ENCODE measurements at places on chromosomes 1 and 21. TPM values are rescaled to one million over a fixed set of nuclear protein-coding genes. Genes with fewer than 3 reads are reported as not detected.

DNA sequence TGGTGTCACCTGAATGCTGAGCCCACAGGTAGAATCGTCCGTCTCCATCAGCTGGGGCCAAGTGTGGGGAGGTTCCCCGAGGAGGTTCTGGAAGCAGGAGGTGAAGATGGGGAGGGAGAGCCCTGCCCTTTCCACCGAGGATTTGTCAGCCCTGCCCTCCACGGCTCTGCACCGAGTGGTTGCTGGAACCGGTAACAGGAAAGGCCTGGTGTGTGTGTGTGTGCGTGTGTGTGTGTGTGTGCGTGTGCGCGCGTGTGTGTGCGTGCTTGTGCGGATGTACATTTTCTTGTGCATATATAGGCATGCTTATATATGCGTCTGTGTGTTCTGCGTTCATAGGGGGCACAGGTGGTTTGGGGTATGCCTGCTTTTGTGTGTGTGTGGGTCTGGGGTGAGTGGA, 3.5 kb downstream of the NBL1 start:
- no peak for DNase-seq

GRCh38 chr1:14083277-14083676, 383.3 kb downstream of the PRDM2 start:
- no peak for DNase-seq

- DNase-seq = no peak
These were observed 34.9 kb downstream of the ZNF644 start for GRCh38 chr1:90986953-90987352.

DNA sequence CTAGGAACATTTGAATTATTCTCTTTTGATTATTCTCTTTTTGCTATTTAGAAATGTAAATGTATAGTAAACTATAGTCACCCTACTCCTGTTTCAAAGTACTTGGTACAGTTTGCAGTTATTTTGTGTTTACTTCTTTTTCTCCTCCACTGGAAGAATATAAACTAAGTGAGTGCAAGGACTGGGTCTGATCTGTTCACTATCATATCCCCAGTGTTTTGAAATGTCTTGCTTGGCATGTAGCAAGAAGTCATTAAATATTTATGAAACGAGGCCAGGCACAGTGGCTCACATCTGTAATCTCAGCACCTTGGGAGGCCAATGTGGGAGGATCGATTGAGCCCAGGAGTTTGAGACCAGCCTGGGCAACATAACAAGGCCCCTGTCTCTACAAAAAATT, 35.8 kb upstream of the PODN start:
- no peak for DNase-seq

GRCh38 chr1:171431994-171432393, 53.3 kb upstream of the PRRC2C start:
- no peak for DNase-seq

DNA sequence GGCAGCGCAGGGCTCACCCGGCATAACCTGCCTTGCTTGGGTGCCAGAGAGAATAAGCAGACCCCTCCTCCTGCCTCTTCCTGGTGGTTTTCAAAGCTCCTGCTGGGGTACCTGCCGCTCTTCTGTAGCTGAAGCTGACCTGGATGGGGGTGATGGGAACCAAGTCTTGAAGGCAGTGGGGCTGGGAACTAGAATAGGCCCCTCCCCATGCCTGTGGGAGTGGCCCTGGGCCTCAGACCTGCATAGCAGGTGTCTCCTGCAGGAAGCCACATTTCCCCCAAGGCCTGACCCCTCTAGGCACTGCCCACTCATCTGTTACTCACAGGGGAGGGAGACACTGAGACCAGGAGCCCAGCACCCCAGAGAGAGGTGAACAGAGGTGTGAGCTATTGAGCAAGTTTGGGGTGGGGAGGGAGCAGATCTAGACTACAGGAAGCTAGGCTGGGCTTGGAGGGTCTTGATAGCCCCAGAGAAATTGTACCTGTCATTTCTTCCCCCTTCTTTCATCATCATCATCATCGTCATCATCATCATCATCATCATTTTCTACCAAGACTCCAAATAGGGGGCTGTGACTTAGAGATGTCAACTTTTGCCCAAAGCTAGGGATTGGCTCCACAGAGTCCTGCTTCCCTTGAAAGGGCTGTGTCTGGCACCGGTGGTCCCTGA, 10.1 kb downstream of the PADI1 start:
- no peak for DNase-seq

GRCh38 chr1:25694167-25695007, 77.8 kb downstream of the MAN1C1 start:
- no peak for DNase-seq

DNA sequence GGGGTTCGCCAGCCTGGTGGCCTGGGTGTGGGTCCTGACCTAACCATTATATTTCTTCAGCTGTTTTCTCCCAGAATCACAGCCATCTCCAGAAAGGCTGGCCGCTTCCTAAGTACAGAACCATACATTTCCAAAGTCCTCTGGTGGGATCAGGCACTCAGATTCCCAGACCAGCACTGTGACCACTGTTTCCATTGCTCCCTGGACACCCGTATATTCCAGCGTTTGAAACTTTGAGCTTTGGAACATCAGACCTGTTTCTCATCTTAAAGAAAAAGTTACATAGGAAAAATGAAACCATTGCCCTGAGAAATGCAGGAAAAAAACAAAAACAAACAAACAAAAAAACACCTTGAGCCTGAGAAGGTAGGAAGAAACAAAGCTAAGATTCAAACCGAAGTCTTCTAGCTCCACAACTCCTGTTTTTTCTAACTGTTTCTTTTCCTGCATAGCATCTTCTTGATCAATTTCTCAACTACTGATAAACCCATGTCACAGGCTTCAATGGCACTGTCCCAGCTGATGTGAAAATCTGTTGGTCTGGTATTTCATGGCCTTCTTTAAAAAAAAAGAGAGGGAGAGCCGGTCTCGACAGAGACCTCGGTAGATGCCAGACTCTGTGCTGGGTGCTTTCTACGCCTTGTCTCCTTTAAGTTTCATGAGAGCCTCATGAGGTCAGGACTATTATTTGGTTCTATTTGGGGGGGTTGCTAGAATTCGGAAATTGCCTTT, 221.3 kb downstream of the TOMM20 start:
- no peak for DNase-seq

DNA sequence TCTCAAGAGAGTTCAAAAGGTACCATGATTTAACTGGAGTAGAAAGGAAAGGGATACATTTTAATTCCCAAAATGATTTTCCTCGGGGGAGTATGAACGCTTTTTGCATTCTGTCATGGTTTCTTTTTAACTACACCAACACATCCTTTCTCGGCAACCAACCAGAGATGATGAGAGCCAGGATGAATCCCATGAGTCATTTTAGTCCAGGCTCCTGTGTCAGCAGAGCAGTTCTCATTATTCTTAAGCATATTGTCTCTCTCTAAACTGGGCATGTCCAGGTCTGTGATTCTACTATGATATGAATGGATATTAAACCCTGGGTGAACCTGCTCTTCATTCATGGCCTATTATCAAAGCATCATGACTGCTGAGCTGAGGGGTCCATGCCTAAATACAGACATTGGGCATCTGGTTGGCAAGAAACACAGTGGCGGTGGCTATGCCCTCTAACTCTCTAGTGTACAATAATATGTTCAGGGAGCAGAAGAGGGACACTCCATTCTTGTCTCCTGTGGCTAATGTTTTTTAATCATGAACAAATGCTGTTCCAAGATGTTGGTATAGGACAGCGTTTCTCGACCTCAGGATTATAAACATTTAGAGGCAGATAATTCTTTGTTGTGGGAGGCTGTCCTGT, 124.3 kb upstream of the ESRRG start:
- no peak for DNase-seq

DNA sequence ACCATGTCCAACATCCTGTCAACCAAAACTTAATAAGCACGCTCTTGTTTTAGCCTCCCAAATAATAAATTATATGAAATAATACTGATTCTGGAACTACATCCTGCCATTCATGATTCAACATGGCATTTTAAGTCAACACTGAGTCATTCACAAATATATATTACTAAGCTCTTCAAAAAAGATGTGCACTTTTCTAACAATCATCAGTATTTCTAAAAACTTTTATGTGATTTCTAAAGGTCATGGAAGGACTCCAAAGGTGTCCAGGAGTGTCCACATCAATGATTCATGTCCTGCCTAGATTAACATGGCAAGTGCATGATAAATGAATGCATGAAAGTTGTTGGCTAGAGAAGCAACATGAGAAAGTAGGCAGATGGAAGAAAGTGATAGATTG, 51.6 kb downstream of the NEGR1 start:
- DNase-seq = no peak

DNA sequence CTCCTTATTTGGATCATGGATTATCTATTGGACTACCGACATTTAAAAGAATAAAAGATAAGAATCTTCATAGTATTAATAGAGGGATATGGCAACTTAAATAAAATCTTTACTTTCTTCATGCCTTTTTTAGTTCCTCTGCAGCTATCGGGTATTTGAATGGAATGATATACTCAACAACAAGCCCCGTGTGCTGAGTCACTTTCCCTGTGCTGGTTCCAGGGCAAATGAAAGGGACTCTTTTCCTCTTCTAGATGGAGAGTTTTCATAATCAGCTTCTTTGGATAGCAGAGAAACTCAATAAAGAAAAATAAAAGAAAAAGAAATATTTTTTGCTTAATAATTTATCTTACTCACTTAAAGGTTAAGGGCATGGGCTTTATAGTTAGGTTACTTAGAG, 213.7 kb downstream of the LRRC40 start:
- DNase-seq = no peak

GRCh38 chr1:204960306-204961125, 82.5 kb upstream of the CNTN2 start:
- DNase-seq = no peak

GRCh38 chr1:182430263-182431068, 19.5 kb upstream of the RGSL1 start:
- no peak for DNase-seq

DNA sequence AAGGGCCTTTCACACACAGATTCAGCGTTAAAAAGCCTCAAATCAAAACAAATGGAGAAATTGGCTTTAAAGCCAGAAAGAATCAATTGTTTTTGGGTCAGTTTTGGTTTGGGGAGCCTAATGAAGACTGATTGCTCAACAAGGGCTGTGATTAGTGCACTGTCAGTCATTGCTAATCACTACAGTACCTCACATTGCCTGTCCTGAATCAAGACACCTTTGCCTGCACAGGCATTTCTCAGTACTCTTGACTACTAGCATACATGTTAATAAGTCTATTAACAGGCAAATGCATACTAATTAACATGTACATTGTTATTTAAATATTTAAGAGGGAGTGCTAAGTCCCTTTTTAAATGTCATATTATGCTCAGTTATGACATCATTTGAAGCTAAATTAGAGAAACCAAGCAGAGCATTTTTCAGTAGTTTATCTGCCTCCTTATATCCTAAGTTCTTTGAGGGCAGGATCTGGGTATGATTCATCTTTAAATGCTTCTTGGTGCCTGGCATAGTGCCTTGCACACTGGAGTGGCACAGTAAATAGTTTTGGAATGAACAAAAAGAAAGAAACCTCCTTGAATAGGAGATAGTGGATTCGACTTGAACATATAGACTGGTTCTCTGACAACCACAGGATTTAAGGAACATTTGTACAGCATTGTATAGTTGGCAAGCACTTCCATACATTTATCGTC, 25.8 kb upstream of the CCN1 start:
- DNase-seq = no peak

GRCh38 chr21:32748529-32748928, 20.7 kb upstream of the SYNJ1 start:
- no peak for DNase-seq

GRCh38 chr1:204705888-204706837, 20.6 kb upstream of the LRRN2 start:
- no peak for DNase-seq

- no peak for DNase-seq
These were observed 59.6 kb downstream of the RUNX1 start for GRCh38 chr21:34989337-34990151.

Gene RHD
- not detected for total RNA-seq

Gene CD1B
- not detected for total RNA-seq

Gene E2F2
- 0.25 TPM for total RNA-seq

Gene KCNJ9
- total RNA-seq = not detected

Gene AMIGO1
- total RNA-seq = 5.8 TPM

Gene OLFML2B
- 0.38 TPM for total RNA-seq

Gene PCNX2
- total RNA-seq = 10.9 TPM

Gene LCE1A
- not detected for total RNA-seq

Gene COL6A1
- total RNA-seq = 101 TPM

All from pancreas (tissue), 10 donors.